ENCODE measurements at places on chromosomes 11 and 22.

- no peak for DNase-seq
These were observed 151.1 kb upstream of the CHORDC1 start for GRCh38 chr11:90373971-90374370.

DNA sequence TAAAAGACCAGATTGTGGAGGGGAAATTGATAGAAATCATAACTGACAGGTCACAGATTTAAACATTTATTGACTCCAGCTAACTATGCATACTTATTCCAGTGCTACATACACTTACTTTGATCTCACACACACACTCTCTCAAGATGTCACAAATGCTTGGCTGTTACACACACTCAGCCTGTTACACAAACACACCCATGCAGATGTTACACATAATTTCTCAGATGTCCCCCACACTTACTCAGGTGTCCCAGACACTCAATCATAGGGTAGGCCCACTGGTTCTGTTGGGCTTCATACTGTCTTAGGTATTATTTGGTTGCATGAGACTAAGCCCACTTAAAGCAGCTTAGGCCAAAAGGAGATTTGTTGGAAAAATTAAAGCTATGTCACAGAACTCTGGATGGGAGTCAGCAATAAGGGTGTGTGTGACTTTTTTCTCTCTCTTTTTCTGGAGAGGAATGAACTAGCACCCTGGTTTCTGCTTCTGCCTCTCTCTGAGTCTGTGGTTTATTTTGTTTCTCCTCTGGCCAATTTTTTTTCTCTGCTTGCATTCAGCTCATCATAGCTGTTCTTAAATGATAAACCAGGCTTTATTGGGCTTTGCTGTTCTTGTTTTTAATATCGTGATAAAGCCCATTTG is 179.4 kb downstream of the INSC start:
- DNase-seq: no peak

DNA sequence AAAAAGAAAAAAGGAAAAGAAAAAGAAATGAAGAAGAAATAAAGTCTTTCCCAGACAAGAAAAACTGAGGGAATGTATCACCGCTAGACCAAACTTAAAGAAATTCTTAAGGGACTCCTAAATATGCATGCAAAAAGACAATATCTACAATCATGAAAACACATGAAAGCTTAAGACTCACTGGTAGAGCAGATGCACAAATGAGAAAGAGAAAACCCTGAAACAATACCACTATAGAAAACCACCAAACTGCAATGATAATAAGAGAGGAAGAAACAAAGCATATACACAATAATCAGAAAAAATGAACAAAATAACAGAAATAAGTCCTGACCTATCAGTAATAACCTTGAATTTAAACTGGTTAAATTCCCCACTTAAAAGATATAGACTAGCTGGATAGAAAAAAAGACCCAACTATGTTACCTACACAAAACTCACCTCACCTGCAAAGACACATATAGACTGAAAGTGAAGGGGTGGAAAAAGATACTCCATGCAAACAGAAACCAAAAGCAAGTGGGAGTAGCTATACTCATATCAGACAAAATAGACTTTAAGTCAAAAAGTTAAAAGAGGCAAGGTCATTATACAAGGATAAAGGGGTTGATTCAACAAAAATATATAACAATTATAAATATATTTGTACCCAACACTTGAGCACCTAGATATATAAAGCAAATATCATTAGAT is 61.3 kb upstream of the NARS2 start:
- no peak for DNase-seq

- DNase-seq: no peak
These were observed 73.8 kb downstream of the STIM1 start for GRCh38 chr11:3929232-3929631.

DNA sequence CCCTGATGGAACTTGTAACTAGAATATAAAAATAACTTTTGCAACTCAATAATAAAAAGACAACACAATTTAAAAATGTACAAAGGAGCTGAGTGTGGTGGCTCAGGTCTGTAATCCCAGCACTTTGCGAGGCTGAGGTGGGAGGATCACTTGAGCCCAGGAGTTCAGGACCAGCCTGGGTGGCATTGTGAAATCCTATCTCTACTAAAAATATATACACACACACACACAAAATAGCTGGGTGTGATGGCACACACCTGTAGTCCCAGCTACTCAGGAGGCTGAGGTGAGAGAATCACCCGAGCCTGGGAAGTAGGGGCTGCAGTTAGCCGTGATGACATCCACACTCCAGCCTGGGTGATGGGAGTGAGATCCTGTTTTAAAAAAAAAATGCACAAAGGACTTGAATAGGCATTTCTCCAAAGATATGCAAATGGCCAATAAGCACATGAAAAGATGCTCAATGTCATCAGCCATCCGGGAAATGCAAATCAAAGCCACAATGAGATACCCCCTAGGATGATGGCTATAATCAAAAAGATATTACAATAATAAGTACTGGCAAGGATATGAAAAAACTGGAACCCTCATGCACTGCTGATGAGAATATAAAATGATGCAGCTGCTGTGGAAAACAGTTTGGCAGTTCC is 59.8 kb upstream of the SEPTIN5 start:
- DNase-seq: no peak

- no peak for DNase-seq
These were observed 2370.9 kb upstream of the RAG2 start for GRCh38 chr11:38968951-38969350.

- DNase-seq: no peak
These were observed 14.7 kb downstream of the MPEG1 start for GRCh38 chr11:59197991-59198390.

- no peak for DNase-seq
These were observed 23.0 kb downstream of the FDX1 start for GRCh38 chr11:110452720-110453119.

GRCh38 chr11:116792144-116792868 is 627 bp upstream of the APOA5 start:
- no peak for DNase-seq

DNA sequence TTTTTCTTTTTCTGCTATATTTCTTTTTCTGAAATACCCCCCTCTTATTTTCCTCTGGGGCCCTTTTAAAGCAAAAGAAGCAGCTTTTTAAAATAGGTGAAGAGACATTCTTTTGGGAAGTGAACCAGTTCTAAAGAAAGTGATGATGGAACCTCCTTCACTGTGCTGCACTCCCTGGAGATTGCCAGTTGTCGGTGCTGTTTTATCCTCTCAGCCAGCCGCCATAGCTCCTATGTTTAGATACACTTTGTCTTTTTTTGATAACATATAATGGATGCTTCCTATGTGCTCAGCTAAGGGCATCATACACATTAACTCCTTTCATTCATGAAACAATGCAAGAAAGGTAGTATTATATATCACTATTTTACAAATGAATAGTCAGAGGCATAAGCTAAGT is 14.0 kb downstream of the CFAP300 start:
- DNase-seq: no peak

DNA sequence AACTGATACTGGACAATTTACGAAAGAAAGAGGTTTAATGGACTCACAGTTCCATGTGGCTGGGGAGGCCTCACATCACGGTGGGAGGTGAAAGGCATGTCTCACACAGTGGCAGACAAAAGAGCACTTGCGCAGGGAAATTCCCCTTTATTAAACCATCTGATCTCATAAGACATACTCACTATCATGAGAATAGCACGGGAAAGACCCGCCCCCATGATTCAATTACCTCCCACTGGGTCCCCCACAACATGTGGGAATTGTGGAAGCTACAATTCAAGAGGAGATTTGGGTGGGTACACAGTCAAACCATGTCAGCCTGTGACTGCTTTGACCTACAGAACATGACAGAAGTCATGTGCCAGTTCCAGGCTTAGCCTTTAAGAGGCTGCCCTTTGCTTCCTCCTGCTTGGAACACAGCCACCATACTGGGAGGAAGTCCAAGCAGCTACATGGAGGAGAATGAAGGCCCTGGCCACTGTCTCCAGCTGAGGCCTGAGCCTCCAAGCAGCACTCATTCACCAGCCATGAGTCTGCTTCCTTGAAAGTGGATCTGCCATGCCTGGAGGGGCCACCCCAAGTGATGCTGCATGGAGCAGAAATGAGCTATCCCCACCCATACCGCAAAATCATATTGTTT is 10.9 kb upstream of the GAL start:
- DNase-seq: no peak

DNA sequence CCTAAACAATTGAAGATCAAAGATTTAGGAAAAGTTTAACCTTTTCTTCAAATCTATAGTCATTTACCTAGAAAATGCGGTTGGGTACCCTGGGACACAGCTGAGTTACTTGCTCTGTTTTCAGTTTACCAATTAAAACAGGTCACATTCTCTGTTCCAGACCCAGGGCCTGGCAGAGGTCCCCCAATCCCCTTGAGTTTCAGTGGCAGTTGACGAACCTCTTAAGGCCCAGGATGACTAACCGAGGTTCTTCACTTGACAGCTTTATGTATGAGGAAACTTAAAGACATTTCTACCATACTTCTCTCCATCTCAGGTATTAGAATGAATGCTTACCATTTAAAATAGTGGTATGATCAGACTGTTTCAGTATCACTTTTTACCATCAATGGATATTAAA is 16.3 kb downstream of the LDHAL6A start:
- no peak for DNase-seq

DNA sequence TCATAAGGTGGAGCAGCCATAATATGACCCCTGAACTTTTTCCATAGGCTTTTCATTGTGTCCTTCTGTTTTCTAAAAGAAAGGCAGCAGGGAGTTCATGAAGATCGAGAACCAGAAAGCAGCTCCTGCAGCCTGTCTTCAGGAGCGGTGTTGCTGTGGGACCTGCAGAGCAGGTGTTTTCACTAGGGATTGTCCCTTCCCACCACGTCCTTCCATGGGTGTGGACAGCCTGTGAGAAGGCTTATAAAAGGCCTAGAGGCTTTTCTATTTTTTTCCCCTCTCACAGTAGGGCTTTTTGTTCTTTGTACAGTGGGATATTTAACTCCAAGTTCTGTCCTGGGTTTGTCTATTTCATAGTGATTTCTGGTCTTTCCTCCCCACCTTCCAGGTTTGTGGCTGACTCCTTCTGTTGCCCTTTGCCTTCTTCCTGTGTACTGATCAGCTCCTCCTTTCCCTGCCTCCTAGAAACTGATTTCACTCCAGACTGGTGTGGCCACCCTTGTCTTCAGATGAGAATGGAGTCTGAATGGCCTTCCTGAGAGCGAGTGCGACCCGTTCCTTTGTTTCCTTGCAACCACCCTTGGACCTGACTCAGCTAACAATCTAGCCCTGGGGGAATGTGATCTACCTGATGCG is 10.1 kb downstream of the MRPL16 start:
- no peak for DNase-seq

DNA sequence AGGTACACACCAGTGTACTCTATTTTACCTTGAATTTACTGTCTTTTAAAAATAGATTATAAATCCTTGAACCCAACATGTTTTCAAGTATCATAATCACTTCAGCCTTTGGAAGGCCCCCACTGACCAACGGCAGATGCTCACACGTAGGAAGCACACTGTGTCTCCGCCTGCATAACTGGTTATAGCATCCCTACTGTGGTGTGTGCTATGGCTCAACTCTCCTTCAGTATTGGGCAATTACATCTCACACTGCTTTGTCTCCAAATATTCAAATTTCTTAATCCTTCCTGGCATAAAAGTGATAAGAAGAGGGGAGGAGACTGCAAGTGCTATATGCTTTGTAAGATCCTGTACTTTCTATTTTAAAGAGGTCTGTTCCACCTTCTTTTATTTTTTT is 165.7 kb downstream of the CADM1 start:
- DNase-seq: no peak

GRCh38 chr11:10208131-10208575 is 85.9 kb downstream of the SBF2 start:
- no peak for DNase-seq

DNA sequence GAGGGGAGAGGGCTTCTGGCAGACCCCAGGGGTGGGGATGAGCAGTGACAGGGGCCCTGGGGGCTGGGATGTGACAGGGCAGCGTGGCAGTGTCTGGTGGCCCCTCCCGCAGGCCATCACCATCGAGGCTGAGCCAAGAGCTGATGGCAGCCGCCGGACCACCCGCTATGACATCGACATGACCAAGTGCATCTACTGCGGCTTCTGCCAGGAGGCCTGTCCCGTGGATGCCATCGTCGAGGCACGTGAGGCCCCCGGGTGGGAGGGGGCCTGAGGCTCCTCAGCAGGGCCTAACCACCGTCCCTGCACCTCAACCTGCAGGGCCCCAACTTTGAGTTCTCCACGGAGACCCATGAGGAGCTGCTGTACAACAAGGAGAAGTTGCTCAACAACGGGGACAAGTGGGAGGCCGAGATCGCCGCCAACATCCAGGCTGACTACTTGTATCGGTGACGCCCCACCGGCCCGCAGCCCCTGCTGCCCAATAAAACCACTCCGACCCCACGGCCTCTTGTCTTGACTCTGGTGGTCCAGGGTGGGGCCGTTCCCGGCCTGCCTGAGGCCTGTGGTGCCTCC is 2.6 kb upstream of the TCIRG1 start:
- DNase-seq: no peak
